Fibroblast of lung (primary cell): ENCODE measurements at places on chromosomes 1 and 21.

GRCh38 chr21:42360317-42360716 is 6.0 kb downstream of the TFF1 start:
- DNase-seq: no peak

GRCh38 chr1:167488786-167489185 is 29.5 kb downstream of the CD247 start:
- no peak for DNase-seq

- no peak for DNase-seq
These were observed 329.2 kb upstream of the C1orf87 start for GRCh38 chr1:60402816-60403215.

- peak; percentile 71 for DNase-seq
These were observed 680 bp upstream of the CNN3 start for GRCh38 chr1:94927405-94928175.

GRCh38 chr1:17412093-17412870 is 27.2 kb downstream of the RCC2 start:
- DNase-seq: no peak
